ENCODE measurements at places on chromosomes 12 and 14.

- no peak for DNase-seq
Observed at GRCh38 chr12:75378354-75378753, 12.5 kb upstream of the GLIPR1L2 start.

GRCh38 chr12:64203036-64203435 lies 19.1 kb downstream of the KICS2 start:
- DNase-seq, result no peak

DNA sequence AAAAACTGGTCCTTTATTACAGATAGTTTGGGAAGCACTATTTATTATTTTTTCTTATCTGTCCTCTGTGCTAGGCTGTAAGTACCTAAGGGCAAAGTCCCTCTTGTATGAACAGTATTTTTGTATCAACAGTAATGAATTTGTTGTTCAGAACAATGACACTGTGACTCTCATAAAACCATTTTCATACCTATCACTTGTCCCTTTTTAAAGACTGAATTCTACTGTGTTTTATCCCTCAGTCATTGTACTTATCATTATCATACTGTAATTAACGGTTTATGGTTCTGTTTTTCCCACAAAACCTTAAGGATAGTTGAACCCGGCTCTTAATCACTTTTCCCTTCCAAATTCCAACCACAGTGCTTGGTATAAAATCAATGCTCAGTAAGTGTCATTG lies 69.4 kb downstream of the SRGAP1 start:
- no peak for DNase-seq

DNA sequence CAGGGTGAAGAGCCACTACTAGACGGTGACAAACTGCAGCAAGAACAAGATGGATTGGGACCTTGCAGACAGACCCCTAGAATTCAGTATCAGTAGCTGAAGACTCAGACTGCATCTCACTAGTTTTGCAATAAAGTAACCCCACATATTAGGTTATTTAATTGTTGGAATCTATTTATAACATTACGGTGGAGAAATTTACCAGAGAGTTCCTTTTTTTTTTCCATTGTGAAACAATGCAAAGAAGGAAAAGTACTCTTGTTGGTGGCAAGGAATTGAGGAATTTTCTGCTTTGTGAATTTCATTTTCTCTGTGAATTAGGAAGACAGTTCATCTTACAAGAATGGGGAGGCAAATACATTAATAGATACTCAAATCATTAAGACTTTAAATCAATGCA lies 185.7 kb upstream of the PPFIA2 start:
- DNase-seq, result no peak

GRCh38 chr14:69685716-69686115 lies 74.3 kb downstream of the SUSD6 start:
- no peak for DNase-seq

Measured in ecto neural progenitor cell (in vitro differentiated cells).